ENCODE measurements at places on chromosomes 11 and 22.
A peak's percentile ranks its signal among the peaks of the same experiment; 100 is the strongest.

- no peaks in the 10 kb centered on the region for H3K27me3 ChIP-seq
- H3K36me3 ChIP-seq, result no peaks in the 10 kb centered on the region
- H3K4me1 ChIP-seq, result peaks cover 9% of the 10 kb centered on the region
- no peak overlapping the region for H3K27ac ChIP-seq
- no peak for DNase-seq
- no peak overlapping the region for H3K4me3 ChIP-seq
Measured at GRCh38 chr11:2744166-2744565, 44.4 kb upstream of the KCNQ1OT1 start.

- DNase-seq, result no peak
- H3K27me3 ChIP-seq, result no peaks in the 10 kb centered on the region
- H3K4me3 ChIP-seq, result no peak overlapping the region
- no peak overlapping the region for H3K27ac ChIP-seq
- peaks cover 35% of the 10 kb centered on the region for H3K36me3 ChIP-seq
- no peaks in the 10 kb centered on the region for H3K4me1 ChIP-seq
Measured at GRCh38 chr11:66489636-66490035, 9.4 kb downstream of the DPP3 start.

DNA sequence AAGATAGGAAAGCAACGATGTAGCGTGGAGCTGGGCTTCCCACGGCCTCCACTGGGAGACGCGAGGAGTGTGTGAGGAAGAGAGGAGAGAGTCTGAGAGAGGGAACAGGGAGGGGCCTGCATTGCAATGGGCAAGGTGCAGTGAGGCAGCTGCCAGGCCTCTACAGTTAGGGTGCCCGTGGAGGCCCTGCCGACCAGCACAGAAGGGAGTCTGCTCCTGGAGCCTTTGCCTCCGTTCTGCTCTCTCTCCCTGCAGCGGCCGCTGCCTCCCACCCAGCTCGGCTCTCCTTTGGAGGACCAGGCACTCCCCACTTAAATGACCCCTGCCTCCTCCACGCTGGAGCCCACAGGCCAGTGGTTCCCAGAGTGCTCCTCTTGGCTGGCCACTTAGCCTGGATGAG is 181.7 kb downstream of the EFCAB6 start:
- H3K27me3 ChIP-seq, result no peaks in the 10 kb centered on the region
- no peak for DNase-seq
- no peaks in the 10 kb centered on the region for H3K36me3 ChIP-seq
- no peak overlapping the region for H3K27ac ChIP-seq

DNA sequence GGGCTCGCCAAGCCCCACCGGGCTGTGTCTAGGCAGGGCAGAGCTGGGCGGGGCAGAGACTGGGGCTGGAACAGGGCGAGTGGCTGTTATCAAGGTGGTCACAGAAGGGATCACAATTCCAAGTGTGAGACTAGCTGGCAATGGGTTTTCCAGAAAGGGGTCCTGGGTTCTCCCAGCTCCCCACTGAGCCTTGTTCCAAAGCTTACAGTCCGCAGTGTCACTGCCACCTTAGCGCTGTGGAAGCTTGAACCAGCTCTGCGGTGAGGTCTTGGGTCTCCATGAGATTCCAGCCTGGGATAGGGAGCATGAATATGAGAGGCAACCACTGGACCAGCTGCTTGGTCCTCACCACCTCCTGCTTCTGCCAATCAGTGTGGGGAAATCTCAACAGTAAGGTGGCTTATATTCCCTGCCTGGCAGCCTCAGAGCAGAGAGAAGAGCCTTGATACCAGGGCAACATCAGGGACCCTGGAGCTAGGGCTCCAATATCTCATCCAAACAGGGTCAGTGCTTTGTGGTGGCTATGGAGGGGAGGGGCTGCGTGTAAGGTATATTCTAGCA is 831 bp downstream of the CD44 start:
- peak overlapping the region; percentile 75 for H3K4me3 ChIP-seq
- no peak for DNase-seq
- H3K4me1 ChIP-seq, result peaks cover 26% of the 10 kb centered on the region
- H3K27me3 ChIP-seq, result no peaks in the 10 kb centered on the region
- H3K36me3 ChIP-seq, result no peaks in the 10 kb centered on the region

GRCh38 chr22:41841085-41841712 is 8.3 kb downstream of the SREBF2 start:
- DNase-seq, result peak; percentile 60
- no peaks in the 10 kb centered on the region for H3K27me3 ChIP-seq
- peaks cover 93% of the 10 kb centered on the region for H3K4me1 ChIP-seq
- peaks cover 9% of the 10 kb centered on the region for H3K36me3 ChIP-seq
- no peak overlapping the region for H3K4me3 ChIP-seq
- peak overlapping the region; percentile 84 for H3K27ac ChIP-seq

DNA sequence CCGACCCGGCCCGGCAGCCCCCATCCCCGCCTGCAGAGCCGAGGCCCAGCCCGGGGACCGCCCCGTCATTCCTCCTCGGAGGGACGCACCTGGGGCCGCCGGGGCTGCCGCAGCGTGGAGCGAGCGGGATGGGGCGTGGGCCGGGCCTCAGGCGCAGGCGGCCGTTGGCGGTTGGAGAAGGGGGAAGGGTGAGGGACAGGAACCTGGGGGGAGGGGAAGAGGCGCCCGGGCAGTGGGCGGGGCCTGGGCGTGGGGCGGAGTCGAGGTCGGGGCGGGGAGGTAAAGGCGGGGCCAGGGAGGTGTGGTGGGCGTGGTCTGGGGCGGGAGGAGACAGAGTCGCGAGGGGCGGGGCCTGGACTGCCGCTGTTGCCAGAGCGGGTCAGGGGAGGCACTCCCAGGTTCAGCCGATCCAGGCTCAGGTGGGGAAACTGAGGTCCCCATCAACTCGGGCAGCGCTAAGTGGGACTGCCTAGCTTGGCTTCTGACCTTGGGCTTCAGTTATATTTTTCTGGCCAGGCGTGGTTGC is at the start of gene TESMIN:
Gene TESMIN, minus strand, starts transcription at position 190 of the 526 bp plus-strand sequence. CDS start 860 bp downstream, outside the sequence.
- peaks cover 26% of the 10 kb centered on the region for H3K4me1 ChIP-seq
- peak within 1 kb of the TSS; percentile 58 for H3K27ac ChIP-seq
- H3K4me3 ChIP-seq, result peak within 1 kb of the TSS; percentile 58

DNA sequence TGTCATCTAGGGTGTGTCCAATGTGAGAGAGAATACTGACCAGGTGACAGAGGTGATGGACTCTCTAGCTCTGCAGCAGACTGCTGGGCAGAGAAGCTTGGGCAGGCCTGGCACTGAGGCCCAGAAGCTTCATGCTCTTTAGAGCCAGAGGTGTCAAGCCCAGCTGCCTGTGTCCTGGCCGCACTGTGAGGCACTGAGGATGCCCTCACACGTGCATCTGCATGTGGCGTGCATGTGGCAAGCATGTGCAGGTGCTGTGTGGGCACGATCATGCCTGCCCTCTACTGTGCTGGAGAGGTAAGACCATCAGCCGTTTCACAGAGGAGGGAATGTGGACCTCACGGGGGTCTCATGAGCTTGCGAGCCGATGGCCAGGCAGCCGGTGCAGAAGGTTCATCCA is 15.8 kb upstream of the TXNRD2 start:
- peaks cover 61% of the 10 kb centered on the region for H3K4me1 ChIP-seq
- H3K27ac ChIP-seq, result no peak overlapping the region
- no peaks in the 10 kb centered on the region for H3K27me3 ChIP-seq
- no peak overlapping the region for H3K4me3 ChIP-seq
- H3K36me3 ChIP-seq, result no peaks in the 10 kb centered on the region
- no peak for DNase-seq

GRCh38 chr11:106983991-106984390 is 34.3 kb downstream of the GUCY1A2 start:
- no peaks in the 10 kb centered on the region for H3K36me3 ChIP-seq

DNA sequence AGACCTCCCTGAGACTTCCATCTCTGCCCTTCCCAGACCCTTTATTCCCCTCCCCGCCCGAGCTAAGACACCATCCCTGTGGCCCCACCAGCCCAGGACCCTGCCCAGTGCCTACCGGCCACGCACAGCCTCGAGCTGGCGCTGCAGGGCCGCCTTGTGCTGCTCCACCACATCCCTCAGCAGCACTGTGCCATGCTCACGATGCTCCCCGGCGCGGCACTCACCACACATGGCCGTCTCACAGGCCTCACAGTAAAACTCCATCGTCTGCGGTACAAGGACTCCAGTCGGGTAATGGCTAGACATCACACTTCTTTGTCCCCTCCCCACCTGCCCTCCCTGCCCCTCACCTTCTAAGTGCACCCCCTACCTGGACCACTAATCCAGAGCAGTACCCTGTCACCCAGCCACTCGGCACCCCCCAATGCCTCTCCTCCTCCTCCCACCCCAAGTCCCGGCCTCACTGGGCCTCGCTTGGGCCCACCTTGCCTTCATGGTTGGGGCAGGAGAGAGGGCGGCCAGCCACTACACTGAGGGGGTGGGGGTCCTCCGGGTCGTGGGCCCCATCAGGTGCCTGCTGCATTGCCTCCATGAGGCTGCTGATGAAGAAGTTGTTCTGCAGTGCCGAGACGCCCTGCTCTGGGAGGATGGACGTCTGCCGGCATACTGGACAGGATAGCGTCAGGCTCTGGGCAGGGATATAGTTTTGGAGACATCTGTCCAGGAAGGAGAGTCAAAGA is 16.0 kb downstream of the TRIM3 start:
- H3K4me1 ChIP-seq, result no peaks in the 10 kb centered on the region
- DNase-seq, result no peak
- H3K27ac ChIP-seq, result no peak overlapping the region
- peaks cover 87% of the 10 kb centered on the region for H3K36me3 ChIP-seq
- no peaks in the 10 kb centered on the region for H3K27me3 ChIP-seq

- H3K27ac ChIP-seq, result peak overlapping the region; percentile 6
- H3K27me3 ChIP-seq, result no peaks in the 10 kb centered on the region
- H3K4me3 ChIP-seq, result peak overlapping the region; percentile 35
- no peaks in the 10 kb centered on the region for H3K36me3 ChIP-seq
Measured at GRCh38 chr22:30262917-30263741, 3.5 kb downstream of the OSM start.
